ENCODE measurements at places on chromosomes 7 and 10.

DNA sequence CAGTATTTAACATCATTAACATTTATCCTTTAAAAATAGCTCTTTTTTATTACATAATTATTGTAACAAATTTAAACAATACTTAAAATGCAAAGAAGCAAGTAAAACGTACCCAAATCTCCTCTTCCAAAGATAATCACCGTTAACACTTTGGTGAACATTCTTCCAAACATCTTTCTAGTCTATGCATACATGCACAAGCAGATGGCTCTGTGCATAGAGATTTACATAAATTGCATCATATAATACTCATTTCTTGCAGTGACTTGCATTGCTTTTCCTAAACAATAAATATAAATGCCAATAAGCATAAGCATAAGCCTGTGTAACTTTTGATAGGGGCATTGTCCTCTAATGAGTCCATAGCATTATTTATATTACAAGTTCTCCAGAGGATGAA lies 89.4 kb upstream of the PALS2 start:
- no peak for DNase-seq

- peak; percentile 44 for DNase-seq
Measured at GRCh38 chr7:45980973-45981372, 59.9 kb upstream of the IGFBP3 start.

GRCh38 chr10:129626796-129627435 lies 159.9 kb downstream of the MGMT start:
- no peak for DNase-seq

GRCh38 chr7:91088156-91088555 lies 176.1 kb upstream of the FZD1 start:
- no peak for DNase-seq

- DNase-seq = peak; percentile 90
Measured at GRCh38 chr7:33853361-33854062, 51.8 kb upstream of the BMPER start.

GRCh38 chr10:117246997-117247671 lies 6.2 kb downstream of the SLC18A2 start:
- DNase-seq = peak; percentile 52

DNA sequence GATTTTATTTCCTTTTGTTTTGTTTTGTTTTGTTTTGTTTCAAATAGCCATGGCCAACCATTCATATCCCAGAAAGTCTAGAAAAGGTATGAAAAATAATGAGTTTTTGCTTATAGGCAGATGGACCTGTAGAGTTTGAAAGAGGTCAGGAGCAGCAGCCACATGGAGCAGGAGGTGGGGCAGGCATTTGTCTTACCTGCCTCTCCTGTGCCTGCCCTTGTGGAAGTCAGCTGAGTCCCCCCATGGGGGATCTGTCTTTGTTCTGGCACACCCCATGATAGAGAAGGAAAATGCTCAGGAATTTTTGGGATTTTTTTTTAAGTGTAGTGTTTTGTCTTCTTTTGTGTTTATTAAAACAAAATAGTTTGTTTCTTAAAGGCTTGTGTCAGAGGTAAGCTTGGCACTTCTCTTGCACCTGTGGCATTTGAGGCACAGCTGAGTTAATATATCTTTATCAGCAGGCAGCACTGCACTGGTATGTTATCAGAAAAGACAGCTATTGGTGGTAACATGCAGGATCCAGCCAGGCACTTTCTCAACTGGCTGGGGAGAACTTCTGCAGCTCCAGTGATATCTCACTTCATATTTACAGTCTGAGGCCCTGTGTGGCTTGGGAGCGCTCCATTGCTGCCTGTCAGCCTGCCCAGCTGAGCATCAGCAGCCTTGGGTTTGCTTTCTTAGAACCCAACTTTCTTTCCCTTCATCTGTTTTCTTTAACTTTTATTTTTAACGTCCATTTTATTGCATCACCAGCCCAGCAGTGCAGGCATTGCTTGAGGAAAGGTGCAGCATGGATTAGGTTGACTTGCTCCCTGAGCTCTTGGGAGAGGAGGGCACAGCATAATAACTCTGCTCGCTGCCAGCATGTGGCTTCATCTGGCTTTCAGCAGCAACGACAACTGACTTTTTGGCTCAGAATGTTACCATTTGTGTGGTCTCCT lies 44.4 kb downstream of the LRRC4 start:
- DNase-seq = no peak

GRCh38 chr7:68613405-68613804 lies 984.9 kb upstream of the AUTS2 start:
- no peak for DNase-seq

GRCh38 chr10:60331886-60332285 lies 57.8 kb downstream of the ANK3 start:
- no peak for DNase-seq

- DNase-seq = peak; percentile 50
Measured at GRCh38 chr10:78170026-78170475, 136.4 kb downstream of the RPS24 start.

DNA sequence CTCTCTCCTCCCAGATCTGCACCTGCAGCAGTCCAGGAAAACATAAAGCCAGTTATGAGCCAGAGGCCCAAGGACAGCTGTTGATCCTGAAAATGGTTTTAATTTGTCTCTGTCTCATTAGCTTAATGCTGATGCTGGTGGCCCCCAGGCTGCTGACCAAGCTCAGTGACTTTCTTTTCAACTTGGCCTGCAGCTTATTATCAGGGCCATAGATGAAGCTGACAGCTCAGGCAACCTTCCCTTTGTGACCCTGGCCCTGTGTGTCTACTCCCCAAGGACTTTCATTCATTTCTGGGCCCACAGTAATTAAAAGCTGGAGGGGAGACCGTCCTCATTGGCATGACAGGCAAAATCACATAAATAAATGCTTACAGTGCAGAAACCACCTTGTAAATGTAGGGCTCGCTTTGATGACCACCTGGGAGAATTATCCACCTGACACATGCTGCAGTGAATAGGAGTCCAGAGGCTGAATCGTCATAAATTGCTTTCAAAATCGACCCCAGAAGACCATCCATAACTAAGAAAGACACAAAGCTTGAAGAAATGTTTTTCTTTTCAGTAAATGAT lies 138.5 kb downstream of the NPY start:
- no peak for DNase-seq

DNA sequence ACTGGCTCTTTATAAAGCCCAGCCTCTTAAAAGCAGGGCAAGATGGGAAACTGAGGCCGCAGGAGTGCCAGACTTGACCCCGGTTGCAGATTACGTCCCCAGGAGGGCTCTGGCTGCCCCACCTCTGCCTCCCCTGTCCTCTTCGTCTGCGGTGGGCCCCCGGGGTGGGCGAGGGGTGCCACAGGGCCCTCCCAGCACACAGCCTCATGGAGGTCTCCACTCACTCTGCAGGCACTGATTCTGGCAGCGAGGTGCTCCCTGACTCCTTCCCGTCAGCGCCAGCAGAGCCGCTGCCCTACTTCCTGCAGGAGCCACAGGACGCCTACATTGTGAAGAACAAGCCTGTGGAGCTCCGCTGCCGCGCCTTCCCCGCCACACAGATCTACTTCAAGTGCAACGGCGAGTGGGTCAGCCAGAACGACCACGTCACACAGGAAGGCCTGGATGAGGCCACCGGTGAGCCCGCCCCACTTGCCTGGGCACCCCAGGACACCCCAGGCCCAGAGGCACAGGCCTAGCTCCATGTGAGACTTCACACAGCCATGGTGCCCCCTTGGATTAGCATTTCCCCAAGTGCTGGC lies 39.4 kb upstream of the SLC29A3 start:
- DNase-seq = no peak

GRCh38 chr7:19963695-19964094 lies 190.3 kb upstream of the TMEM196 start:
- DNase-seq = peak; percentile 8

GRCh38 chr7:74223711-74224510 lies 14.1 kb downstream of the LAT2 start:
- DNase-seq = no peak

GRCh38 chr10:78470267-78471103 lies 436.8 kb downstream of the RPS24 start:
- DNase-seq = no peak

GRCh38 chr7:65448816-65449504 lies 75.3 kb downstream of the ZNF92 start:
- peak; percentile 76 for DNase-seq

DNA sequence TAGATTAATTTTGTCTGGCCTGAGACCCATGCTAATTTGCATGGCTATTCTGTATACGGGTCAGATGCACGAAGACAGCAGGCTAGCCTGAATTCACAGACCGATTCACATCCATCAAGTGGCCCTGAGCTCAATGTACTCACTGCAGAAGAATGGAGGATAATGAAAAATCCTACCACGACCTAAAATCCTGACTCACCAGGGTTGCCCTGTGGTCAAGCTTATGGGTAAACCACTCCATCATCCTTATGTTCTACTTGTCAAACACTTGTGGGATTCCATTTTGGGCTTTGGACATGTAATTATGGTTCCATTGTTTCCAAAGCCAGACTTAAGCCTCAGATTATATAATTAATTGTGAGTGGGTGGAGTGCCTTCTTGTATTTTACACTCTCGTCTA lies 110.4 kb upstream of the ZNF438 start:
- DNase-seq = peak; percentile 83

- no peak for DNase-seq
Measured at GRCh38 chr7:145219461-145219860, 383.6 kb upstream of the TPK1 start.

DNA sequence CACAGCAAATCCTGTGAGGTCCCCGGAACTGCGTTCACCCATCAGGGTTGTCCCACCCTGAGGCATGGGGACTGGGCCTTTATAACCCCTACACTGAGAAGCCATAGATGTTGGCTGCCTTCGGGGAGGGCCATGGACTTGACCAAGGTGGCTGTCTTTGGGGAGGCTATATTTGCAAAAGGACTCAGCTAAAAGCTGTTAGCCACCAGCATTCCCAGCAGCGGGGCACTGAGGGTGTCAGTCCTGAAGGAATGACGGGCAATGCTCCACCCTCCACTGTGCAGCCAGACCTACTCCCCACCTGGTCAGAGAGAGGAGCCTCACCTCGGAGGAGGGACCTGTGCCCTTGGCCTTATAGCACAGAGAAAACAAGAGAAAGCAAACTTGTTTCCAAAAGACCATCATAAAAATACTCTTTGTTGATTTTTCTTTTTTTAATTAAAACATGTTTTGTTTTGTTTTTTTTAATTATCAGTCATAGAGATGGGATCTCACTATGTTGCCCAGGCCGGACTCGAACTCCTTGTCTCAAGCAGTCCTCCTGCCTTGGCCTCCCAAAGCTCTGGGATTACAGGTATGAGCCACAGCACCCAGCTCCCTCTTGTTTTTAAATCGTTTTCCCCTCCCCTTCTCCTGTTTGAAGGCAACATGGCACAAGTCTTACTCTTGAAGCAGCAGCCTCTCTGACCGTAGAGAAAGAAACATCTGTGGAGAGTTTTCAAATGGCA lies 26.7 kb upstream of the CUX1 start:
- no peak for DNase-seq

DNA sequence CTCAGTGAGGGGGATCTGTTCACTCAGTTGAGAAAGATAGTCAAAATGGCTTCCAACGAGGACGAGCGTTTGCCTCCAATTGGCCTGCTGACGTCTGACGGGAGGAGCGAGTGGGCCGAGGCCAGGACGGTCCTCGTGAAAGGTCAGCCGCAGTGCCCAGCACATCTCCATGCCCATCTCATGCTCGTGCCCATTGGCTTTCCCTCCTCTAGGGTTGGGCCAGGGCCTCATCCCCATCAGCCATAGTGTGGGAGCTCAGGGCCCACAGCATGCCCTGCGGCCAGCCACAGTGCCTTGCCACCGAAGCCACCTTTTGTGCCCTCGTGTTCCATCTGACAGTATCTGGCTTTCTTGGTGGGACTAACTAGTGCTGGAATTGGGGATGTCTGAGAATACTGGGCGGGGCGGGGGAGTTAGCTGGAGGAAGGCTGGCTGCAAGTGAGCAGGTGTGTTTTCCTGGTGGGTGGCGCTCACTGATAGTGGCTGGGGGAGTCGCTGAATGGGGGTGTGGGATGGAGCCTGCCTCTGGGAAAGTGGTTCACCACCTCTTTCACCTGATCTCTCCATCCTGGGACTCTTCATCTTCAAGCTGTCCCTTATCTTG lies 13.9 kb downstream of the CHAT start:
- no peak for DNase-seq
